ENCODE measurements at places on chromosomes 11 and 22. TPM values are rescaled to one million over a fixed set of nuclear protein-coding genes. Genes with fewer than 3 reads are reported as not detected.

CYTH4 gene
- total RNA-seq = not detected

GRCh38 chr22:20771918-20772625 lies 1.8 kb upstream of the SERPIND1 start:
- DNase-seq = no peak

GRCh38 chr11:44625759-44626523 lies 60.5 kb downstream of the CD82 start:
- DNase-seq = no peak

FJX1 gene
- total RNA-seq = 37.0 TPM

MOB2 gene
- total RNA-seq = 29.3 TPM

GRCh38 chr11:7611411-7611810 lies 61.9 kb downstream of the CYB5R2 start:
- peak; percentile 12 for DNase-seq

Measured in GM23248 (cell line).